ENCODE measurements at places on chromosomes 13 and 19. TPM values are rescaled to one million over a fixed set of nuclear protein-coding genes. Genes with fewer than 3 reads are reported as not detected.

The RNF225 gene
- not detected for total RNA-seq

The LILRA1 gene
- total RNA-seq: not detected

The SERPINE3 gene
- not detected for total RNA-seq

GRCh38 chr19:16355293-16356043 lies 30.8 kb downstream of the KLF2 start:
- DNase-seq: no peak

- DNase-seq: no peak
Observed at GRCh38 chr19:7393459-7393858, 44.7 kb downstream of the ARHGEF18 start.

GRCh38 chr19:3979289-3979673 lies 6.0 kb downstream of the EEF2 start:
- DNase-seq: no peak
